ENCODE measurements at places on chromosomes 11 and 22. TPM values are rescaled to one million over a fixed set of nuclear protein-coding genes. Genes with fewer than 3 reads are reported as not detected.

DNA sequence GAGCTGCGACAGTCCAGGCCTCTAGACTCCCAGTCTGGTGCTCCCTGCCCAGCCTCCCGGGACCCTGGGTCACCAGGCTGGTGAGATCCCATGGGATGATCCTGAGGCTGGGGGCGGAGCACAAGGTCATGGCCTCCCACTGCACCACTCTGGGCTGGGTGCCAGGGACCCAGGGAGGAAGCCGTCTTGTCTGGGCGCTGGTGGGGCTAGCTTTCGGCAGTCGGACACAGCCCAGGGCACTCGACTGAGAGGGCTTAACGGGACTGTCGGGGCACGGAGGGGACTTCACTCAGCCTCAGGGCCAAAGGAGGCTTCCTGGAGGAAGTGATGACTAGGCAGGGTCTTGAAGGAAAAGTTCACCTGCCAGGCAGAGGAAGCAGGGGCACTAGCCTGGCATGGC lies 39.0 kb downstream of the ZC3H7B start:
- peaks cover 3% of the 10 kb centered on the region for H3K36me3 ChIP-seq
- H3K27me3 ChIP-seq: no peaks in the 10 kb centered on the region
- no peak for DNase-seq
- H3K4me3 ChIP-seq: no peak overlapping the region
- no peak overlapping the region for H3K27ac ChIP-seq

GRCh38 chr11:77104727-77105126 lies 2.1 kb downstream of the OMP start:
- no peaks in the 10 kb centered on the region for H3K36me3 ChIP-seq
- no peak for DNase-seq
- H3K27ac ChIP-seq: no peak overlapping the region
- no peak overlapping the region for H3K4me3 ChIP-seq

The TMEM109 gene
- total RNA-seq: 83.0 TPM

The ZNF214 gene
- total RNA-seq: 6.3 TPM

- H3K36me3 ChIP-seq: peaks cover 23% of the 10 kb centered on the region
- H3K27me3 ChIP-seq: no peaks in the 10 kb centered on the region
- H3K27ac ChIP-seq: peak overlapping the region; percentile 69
- H3K4me3 ChIP-seq: no peak overlapping the region
- H3K4me1 ChIP-seq: peaks cover 13% of the 10 kb centered on the region
These were observed 31.6 kb downstream of the UQCR10 start for GRCh38 chr22:29798801-29799200.

- H3K36me3 ChIP-seq: no peaks in the 10 kb centered on the region
- H3K4me3 ChIP-seq: peak overlapping the region; percentile 49
- peaks cover 20% of the 10 kb centered on the region for H3K27me3 ChIP-seq
- H3K27ac ChIP-seq: no peak overlapping the region
These were observed 127.1 kb downstream of the TRIM29 start for GRCh38 chr11:120010775-120011174.

DNA sequence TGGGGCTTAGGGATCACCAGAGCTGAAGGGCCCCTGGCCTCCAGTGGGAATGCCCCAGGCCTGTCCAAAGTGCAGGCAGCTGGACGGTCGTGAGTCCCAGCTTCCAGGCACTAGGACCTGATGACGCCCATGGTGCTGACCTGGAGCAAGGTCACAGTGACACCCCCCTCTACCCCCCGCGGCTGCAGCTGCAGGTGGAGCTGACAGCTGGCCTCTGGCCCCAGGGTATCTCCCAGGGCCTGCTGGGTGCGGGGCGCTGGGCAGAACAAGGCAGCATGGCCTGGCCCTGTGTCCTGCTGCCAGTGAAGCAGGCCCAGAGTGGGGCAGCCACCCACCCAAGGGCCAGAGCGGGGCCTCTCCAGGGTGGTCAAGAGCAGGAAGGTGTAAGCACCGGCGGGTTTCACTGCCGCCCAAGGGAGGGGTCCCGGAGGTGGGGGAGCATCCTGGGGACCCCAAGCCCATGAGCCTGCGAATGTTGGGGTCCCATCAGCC lies 553 bp upstream of the TCIRG1 start:
- no peaks in the 10 kb centered on the region for H3K27me3 ChIP-seq
- no peak for DNase-seq
- peaks cover 7% of the 10 kb centered on the region for H3K4me1 ChIP-seq

The HEPN1 gene
- not detected for total RNA-seq
